ENCODE measurements at places on chromosomes 16 and 17. TPM values are rescaled to one million over a fixed set of nuclear protein-coding genes. Genes with fewer than 3 reads are reported as not detected.

The CRISPLD2 gene
- 57.2 TPM for total RNA-seq

The KCTD11 gene
- total RNA-seq, result 9.5 TPM

The ITGAE gene
- total RNA-seq, result 28.8 TPM

The TBC1D3C gene
- total RNA-seq, result not detected

The OSGIN1 gene
- total RNA-seq, result 15.5 TPM

The GCGR gene
- total RNA-seq, result 1.7 TPM

The VMO1 gene
- total RNA-seq, result 1.2 TPM

The EPN3 gene
- total RNA-seq, result 72.1 TPM

The CES4A gene
- 13.9 TPM for total RNA-seq

The UBE2G1 gene
- 102 TPM for total RNA-seq

The OR3A3 gene
- total RNA-seq, result not detected
